ENCODE measurements at places on chromosomes 6 and 20. TPM values are rescaled to one million over a fixed set of nuclear protein-coding genes. Genes with fewer than 3 reads are reported as not detected.

IRF4 gene
- total RNA-seq: 831 TPM

RNGTT gene
- 25.9 TPM for total RNA-seq

SYNDIG1 gene
- total RNA-seq: not detected

SAMHD1 gene
- 51.6 TPM for total RNA-seq

ACSS2 gene
- total RNA-seq: 54.4 TPM

BPI gene
- not detected for total RNA-seq

C20orf204 gene
- total RNA-seq: 5.5 TPM

DNA sequence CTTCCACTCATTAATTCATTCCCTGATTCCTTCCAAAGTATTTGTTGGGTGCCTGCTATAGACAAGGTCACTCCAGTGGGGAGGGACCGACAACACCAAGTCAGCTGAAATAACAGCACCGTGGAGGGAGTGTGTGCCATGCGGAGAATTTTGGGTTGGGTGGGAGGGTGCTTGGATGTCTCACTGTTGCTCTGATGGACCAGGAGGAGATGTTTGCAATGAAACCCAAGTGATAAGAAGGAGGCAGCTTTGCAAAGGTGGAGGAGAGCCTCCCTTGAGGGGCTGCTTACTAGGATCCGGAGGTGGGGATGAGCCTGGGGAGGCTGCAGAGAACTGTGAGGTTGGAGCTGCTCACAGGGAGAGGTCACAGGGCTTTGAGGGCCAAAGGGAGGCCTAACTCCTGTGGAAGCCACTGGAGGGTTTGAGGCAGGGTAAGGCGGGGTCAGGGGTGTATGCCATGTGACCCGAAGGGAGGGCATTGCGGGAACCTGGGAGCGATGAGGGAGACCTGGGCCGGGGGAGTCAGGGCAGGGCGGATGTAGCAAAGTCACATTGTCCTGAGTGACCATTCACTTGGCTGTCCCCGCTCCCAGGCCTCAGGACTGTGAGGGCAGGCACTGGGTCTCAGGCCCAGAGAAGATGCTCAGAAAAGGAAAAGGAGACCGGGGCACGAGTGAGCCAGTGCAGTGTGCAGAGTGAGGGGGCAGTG is 124.5 kb downstream of the PHACTR3 start:
- no peak for DNase-seq

- DNase-seq: no peak
Measured at GRCh38 chr20:21017528-21018085, 88.6 kb downstream of the LINC00237 start.

DNA sequence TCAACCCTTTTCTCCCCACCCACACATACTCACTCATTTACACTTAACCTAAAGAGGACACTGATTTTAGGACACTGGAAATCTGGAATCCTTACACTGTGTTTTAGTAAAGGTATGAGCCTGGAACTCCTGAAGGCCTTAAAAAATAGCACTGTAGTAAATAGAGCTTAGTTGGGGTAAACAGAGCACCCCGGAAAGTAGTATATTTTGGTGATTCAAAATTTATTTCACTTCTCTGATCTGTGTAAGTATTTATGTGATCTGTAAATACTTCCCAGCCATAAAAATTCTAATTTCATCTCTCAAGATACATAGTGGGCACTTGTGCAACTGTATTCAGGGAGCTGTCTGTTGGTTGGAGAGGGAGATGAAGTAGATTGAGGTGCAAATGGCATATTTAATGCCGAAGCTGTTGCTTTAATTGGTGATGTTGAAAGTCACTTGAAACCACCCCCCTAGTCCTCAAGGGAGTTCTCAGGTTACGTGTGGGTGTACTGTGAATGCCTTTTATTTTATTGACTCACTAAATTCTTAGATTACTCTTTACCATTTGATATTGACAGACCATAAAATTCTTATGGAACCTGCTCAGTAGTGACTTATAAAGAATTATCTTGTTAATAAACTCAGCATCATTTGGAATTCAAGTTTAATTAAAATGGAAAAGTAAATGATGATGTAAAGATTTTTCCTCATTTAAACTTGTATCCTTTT is 154.9 kb downstream of the SOX4 start:
- no peak for DNase-seq

- DNase-seq: no peak
Measured at GRCh38 chr20:13340088-13340487, 119.0 kb downstream of the ISM1 start.

- DNase-seq: no peak
Measured at GRCh38 chr6:163651915-163652668, 237.6 kb downstream of the QKI start.

DNA sequence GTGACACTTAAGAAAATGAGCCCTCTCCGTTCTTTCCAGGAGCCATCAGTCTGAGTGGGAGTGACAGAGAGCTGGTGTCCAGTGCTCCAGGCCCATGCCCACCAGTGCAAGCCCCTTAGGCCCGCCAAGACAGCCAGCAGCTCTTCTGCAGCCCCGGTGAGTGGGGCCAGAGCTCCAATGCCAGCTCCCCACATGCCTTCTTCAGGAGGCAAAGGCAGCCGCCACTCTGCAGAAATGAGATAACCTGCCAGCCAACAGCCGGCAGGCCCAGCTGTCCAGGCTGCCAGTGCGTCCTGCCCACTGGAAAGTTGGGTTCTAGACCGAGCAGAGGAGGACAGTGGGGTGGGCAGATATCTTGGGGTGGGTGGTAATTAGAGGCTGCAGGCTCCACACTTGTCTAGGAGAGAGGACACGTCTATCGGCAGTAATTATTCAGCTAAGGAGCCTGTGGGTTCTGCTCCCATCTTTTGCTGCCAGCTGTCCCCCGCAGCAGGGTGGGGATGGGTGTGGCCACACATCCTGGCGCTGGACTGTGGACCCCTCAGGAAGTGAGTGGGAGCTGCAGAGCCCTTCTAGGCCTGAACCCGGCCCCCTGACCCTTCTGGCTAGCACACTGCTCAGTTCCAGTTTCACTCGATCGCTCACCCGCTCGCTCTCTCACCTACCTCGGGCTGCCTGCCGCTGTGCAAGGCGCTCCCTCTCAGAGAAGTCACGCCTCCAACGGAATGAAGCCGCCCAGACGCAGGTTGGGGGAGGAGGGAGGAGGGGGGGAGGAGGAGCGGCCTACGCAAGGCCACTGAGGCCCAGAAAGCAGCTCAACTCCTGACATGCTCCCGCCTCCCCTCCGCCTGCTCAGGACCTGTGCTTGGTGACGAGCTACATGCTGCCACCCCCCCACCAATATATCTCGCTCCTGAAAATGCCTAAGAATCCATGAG is 3.6 kb downstream of the GRM4 start:
- no peak for DNase-seq

All from activated CD4-positive, alpha-beta T cell treated with anti-CD3 and anti-CD28 coated beads, Interleukin-2, amount 10 ng/mL, durations not matched to agents 24 days and 14 days (primary cell).